ENCODE measurements at places on chromosomes 12 and 14. TPM values are rescaled to one million over a fixed set of nuclear protein-coding genes. Genes with fewer than 3 reads are reported as not detected.
A peak's percentile ranks its signal among the peaks of the same experiment; 100 is the strongest.

DNA sequence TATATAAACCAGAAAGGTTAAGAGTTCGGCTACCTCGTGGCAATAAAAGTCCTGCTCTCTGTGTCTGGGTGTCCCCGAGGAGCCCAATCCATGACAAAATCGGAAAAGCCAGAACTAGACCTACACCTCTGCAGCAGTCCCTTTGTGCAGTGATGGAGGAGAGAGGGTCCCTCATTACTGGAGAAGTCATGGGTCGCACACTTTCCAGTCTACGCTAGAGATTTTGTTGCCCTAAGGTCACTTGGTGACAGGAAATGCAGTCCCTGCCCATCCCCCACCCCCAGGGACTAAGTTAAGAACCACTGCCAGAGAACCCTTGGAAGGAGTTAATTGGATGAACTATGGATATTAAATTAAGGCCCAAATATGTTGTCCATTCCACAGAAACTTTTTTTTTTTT, 104.4 kb upstream of the ATF7IP start:
- peak; percentile 26 for DNase-seq
- peaks cover 36% of the 10 kb centered on the region for H3K4me1 ChIP-seq
- H3K4me3 ChIP-seq = no peak overlapping the region
- H3K36me3 ChIP-seq = no peaks in the 10 kb centered on the region
- peak overlapping the region; percentile 89 for H3K27ac ChIP-seq

DNA sequence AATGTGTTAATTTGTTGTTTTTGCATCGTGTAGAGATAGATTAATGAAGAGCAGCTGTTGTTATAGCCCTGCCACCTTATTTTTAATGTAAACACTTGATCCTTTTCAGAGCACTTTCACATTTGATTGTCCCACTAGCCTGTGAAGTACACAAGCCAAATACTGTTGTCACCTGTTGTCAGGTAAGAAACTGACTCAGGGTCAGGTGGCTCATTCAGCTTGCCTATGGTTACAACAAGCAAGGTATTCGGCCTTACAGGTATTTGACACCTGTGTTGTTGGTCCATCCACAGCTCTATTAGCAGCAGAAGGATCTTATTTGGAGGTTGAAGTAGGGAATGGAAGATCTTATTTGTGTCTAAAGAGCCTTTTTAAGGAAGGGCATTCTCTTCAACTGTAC, 108.9 kb downstream of the GPR135 start:
- no peaks in the 10 kb centered on the region for H3K27me3 ChIP-seq
- H3K4me1 ChIP-seq = peaks cover 33% of the 10 kb centered on the region
- H3K4me3 ChIP-seq = no peak overlapping the region
- peaks cover 10% of the 10 kb centered on the region for H3K36me3 ChIP-seq

DNA sequence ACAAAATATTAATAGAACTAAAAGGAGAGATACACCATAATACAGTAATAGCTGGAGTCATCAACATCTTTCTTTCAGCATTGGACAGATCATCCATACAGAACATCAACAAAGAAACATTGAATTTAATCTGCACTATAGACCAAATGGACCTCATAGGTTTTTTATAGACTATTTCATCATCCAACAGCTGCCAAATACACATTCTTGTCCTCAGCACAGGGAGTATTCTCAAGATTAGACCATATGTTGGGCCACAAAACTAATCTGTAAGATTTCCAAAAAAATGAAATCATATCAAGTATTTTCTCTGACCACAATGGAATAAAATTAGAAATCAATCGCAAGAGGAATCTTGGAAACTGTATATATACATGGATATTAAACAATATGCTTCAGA, 86.9 kb downstream of the FSCB start:
- no peak overlapping the region for H3K27ac ChIP-seq
- no peak for DNase-seq
- no peaks in the 10 kb centered on the region for H3K36me3 ChIP-seq
- no peak overlapping the region for H3K4me3 ChIP-seq

DNA sequence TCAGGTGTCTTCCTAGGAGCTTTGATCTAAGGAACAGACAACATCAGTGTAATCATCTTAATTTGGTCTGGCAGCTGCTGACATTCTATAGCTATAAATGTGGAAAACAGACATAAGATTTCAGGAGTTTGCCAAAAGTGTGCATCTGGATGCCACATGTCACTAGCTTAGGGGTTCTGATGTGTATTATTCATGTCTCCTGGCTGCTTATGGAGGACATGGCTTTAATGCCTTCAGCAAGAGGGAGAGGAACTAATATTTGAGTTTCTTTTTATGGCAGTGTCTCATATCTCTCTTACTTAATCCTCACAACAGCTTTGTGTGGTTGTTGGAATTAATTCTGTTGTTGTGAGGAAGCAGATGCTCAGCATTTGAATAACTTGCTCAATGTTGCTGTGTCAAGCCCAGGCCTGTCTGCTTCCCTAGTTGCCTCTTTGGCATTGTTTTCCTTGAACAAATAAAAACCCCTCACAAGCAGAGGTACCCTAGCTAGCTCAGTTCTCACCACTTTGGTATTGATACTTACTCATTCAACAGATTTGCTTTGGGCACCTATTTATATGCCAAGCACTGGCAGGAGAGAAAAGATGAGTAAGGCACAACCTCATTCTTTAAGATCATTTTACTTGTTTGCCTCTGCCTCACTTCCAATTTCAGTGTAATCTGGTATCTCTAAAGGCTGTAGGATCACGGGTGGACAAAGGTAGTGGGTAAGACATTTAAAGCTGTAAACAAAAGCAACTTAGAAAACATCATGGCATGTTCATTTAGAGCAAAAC, 39.8 kb upstream of the EID3 start:
- H3K27ac ChIP-seq = no peak overlapping the region
- H3K36me3 ChIP-seq = no peaks in the 10 kb centered on the region
- no peaks in the 10 kb centered on the region for H3K27me3 ChIP-seq
- H3K4me1 ChIP-seq = no peaks in the 10 kb centered on the region

- H3K36me3 ChIP-seq = no peaks in the 10 kb centered on the region
- H3K4me3 ChIP-seq = no peak overlapping the region
- H3K27me3 ChIP-seq = no peaks in the 10 kb centered on the region
- DNase-seq = no peak
Observed at GRCh38 chr14:28879573-28879996, 113.0 kb downstream of the FOXG1 start.

DNA sequence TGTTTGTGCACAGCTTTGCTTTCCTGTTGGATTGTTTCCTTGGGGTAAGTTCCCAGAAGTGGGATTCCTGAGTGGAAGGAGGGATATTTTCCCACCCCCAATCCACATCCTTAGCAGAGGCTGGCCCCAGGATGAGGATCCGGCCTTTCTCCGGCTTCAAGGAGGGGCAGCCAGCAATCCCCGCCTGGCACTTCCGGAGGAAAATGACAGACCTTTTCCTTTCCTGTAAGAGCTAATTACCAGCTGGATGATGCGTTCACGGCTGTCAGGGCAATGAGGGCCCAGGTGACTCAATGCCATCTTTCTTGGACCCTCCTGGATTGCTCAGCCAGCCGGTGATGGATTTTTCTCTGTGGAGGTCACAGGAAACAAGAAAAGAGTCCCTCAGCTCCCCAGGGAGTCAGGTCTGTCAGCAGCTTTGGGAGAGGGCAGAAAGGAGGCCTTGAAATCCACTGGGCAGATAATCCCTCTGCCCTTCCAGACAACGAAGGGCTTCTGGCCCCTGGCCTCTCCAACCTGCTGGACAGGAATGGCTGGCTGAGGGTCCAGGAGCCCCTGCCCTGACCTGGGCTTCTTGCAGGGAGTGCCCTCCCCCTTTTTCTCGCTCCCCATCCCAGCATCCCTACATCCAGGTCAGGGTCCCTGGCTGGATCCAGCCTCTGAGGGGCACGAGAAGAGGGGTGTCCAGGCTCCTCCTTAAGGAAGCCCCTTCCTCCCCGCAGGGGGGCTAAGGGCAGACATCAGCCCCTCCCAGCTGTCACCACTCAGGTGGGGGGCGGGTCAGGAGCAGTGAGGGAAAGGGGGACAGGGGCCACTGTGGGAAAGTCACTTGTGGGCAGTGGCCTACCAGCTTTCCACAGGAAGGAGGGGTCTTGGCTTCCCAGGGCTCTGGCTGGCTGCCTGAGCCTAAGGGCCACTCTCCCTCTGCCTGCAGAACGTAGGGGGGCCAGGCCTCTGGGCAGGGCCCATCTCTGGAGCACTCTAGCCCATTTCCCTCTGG, 16.1 kb upstream of the CCDC85C start:
- H3K36me3 ChIP-seq = no peaks in the 10 kb centered on the region
- no peak overlapping the region for H3K4me3 ChIP-seq
- H3K4me1 ChIP-seq = no peaks in the 10 kb centered on the region

GRCh38 chr14:35696119-35696518, 113.0 kb downstream of the RALGAPA1 start:
- no peak overlapping the region for H3K4me3 ChIP-seq
- H3K27ac ChIP-seq = no peak overlapping the region
- no peak for DNase-seq
- H3K4me1 ChIP-seq = no peaks in the 10 kb centered on the region
- no peaks in the 10 kb centered on the region for H3K27me3 ChIP-seq

DNA sequence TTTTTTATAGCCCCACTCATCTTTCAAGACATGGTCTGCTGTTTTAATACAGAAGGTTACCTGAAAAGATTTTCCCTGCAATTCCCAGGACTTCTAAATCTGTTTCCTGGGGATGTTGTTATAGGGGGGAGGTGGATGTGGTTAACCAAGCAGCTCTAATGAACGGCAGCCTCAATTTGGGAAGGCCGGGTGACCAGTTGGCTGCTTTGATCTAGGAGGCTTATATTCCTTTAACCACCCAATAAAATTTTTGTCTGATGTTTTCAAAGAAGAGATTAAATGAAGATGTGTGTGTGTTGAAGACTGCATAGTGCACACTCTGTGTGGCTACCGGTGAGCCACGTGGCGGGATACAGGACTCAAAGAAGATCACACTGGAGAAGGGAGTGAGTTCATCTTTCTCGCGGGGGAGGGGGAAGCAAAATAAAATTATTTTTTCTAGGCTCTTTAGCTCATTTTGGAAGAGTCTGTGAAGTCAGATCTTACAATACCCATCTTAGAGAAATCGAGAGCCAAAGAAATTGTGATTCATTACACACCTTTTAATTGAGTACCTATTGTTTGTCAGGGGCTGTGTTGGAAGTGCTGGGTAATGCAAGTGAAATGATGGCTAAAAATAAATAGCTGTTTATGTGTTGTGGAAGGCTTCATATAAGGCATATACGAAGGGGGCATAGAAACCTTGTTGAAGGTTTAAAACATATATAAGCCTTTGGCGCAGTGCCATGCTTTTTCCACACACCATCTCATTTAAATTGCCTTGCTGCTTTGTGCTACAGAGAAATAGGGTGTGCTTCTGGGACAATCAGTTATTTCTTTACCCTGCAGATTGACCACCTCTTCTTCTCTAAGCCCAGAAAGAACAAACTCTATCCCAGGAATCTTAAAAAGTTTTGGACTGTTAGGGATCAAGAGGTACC, 18.5 kb downstream of the ELK3 start:
- H3K27me3 ChIP-seq = no peaks in the 10 kb centered on the region
- H3K4me1 ChIP-seq = peaks cover 12% of the 10 kb centered on the region
- H3K4me3 ChIP-seq = no peak overlapping the region
- DNase-seq = no peak
- H3K27ac ChIP-seq = peak overlapping the region; percentile 31

DNA sequence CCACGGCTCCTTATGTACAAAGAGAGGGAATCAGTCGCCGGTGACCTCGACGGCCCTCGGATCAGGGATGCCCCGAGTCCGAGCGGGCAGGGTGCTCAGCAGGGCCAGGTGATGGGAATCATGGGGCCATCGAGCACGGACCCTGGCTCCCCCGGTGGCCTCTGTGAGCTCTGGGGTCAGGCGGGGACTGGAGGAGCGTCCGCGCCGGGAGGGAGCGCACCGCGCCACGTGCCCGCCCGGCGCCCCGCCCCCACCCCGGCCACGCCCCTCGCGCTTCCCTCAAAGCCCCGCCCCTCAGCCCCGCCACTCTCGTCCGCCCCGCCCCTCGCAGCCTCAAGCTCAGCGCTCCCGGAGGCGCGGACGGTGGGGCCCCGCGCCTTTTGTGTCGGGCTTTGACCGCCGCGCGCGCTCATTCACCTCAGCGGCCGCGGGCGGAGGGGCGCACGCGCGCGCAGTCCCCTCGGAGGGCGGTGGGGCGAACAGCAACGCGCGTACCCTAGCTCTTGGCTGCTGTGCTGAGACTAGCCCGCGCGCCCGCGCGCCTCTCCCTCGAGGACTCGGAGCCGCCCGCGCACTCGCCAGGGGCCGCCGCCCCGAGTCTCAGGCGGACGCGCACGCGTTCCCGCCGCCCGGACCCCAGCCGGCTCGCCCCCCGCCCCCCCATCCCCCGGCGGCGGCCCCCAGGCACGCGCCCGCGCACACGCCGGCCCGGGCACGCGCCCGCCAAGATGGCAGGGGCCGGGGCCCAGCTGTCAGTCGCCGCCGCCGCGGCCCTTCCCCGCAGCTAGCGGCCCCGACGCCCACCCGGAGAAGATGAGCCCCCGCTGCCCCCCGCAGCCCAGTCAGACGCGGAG, 93.9 kb upstream of the EVL start:
- H3K4me3 ChIP-seq = peak overlapping the region; percentile 67
- peaks cover 96% of the 10 kb centered on the region for H3K27me3 ChIP-seq
- H3K27ac ChIP-seq = peak overlapping the region; percentile 58

ATP6V1D gene
- 65.5 TPM for total RNA-seq

VDR gene
- total RNA-seq = 62.3 TPM

TMTC3 gene
- total RNA-seq = 13.0 TPM
